IPS DF 6.9 (cell line): ENCODE measurements at places on chromosomes 6 and 20.

- no peak for DNase-seq
Measured at GRCh38 chr6:21037453-21037852, 503.2 kb downstream of the CDKAL1 start.

GRCh38 chr6:106549521-106549920 lies 79.8 kb downstream of the RTN4IP1 start:
- no peak for DNase-seq

GRCh38 chr20:48921883-48922820 lies 641 bp downstream of the ARFGEF2 start:
- peak; percentile 5 for DNase-seq

DNA sequence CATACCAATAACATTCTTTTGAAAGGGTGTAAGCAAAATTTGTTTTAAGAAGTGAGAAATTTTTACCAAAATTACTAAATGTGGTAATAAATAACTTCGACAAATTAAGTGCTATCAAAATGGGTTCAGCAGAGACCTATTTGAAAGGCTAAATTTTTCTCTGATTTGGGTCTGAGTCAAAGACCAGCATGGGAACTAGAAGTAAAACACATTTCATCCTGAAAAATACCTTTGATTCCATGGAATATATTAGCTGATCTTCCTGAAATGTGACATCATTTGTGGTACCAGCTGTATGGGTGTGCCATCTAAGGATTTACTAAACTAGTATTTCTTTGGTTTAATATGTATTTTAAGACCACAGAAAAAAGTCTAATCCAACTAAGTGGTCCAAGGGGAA lies 63.6 kb downstream of the BLOC1S5 start:
- DNase-seq, result no peak

- no peak for DNase-seq
Measured at GRCh38 chr6:118240878-118241528, 307.1 kb upstream of the PLN start.

DNA sequence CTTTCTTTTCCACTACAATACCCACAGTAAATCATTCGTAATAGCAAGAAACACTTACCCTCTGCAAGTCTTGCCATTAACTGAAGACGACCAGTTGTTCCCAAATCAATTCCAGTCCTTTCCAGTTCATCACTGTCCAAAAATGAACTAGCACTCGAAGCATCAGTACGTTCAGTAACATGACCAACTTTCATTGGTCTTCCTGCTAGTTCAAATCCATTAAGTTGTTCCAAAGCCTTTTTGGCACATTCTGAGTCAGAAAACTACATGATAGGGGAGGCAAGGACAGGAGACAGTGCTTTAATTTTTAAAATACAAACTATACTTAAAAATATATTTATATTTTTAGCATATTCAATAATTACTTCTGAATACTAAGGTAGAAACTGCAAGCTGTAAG lies 14.9 kb downstream of the ROMO1 start:
- no peak for DNase-seq
